Cerebellum (tissue), 4 donors: ENCODE measurements at places on chromosomes 2 and 18. TPM values are rescaled to one million over a fixed set of nuclear protein-coding genes. Genes with fewer than 3 reads are reported as not detected.

DNA sequence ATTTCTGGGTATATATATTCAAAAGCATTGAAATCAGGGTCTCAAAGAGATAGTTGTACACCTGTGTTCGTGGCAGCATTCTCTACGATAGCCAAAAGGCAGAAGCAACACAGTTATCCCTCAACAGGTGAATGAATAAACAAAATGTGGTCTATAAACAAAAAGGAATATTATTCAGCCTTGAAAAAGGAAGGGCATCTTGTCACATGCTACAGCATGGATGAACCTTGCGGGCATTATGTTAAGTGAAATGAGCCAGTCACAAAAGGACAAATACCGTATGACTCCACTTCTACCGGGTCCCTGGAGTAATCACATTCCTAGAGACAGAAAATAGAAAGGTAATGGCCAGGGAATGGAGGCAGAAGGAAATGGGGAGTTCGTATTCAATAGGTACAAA lies 228.8 kb downstream of the SH3BP4 start:
- no peak for DNase-seq

DNA sequence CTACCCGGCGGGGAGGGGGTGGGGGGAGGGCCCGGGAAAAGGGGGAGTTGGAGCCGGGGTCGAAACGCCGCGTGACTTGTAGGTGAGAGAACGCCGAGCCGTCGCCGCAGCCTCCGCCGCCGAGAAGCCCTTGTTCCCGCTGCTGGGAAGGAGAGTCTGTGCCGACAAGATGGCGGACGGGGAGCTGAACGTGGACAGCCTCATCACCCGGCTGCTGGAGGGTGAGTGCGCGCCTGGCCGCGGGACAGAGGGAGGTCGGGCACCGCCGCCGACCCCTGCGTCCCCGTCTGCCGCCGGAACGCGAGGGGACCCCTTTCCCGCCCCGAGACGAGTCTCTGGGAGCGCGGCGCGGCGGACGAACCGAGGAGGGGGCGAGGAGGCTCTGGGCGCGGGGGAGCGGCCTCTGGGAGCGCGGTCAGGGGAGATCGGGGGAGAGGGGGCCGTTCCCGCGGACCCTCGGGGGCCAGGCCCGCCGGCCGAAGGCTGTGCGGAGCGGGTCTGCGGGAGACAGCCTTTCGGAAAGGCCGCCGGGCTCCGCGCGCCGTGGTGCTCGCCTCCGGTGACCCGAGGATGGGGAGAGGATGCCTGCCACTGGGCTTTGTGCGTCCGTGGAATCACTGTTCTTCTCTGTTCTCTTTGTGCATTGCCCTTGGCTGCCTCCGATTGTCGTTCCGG lies 463 bp downstream of the PPP1CB start:
- DNase-seq = peak; percentile 53

- peak; percentile 28 for DNase-seq
Observed at GRCh38 chr2:42567806-42568400, 529 bp upstream of the MTA3 start.

GRCh38 chr2:205177546-205177945 lies 504.8 kb upstream of the NRP2 start:
- DNase-seq = no peak

DNA sequence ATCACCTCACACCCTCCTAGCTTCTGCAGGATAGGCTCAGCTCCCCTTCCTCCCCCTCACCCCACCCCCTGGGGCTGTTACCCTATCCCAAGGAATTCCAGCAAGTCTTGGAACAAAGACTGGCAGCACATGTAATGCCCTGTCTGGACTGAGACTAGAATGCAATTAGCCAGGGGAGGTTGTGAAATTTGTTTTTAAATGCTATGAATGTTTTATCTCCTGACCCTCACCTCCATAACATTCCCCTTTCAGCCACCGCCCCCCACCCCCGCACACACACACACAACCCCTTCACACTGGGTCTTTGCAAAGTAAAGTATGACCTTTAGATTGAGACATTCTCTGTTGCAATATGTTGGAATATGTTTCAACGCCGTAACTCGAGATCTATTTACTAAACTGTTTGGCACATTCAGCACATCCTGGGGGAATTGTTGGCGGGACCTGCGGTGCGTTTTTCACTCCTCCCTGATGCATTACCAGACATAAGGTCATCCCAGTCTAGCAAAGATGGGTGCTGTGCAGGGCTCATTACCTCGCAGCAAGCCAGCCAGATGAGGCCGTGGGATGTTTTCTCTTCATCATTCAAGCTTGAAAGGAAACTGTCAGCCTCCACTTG lies 290.7 kb upstream of the SLC14A2 start:
- no peak for DNase-seq

- no peak for DNase-seq
Observed at GRCh38 chr2:39898934-39899333, 119.9 kb upstream of the THUMPD2 start.

- DNase-seq = no peak
Observed at GRCh38 chr18:32511147-32511546, 40.5 kb upstream of the GAREM1 start.

DNA sequence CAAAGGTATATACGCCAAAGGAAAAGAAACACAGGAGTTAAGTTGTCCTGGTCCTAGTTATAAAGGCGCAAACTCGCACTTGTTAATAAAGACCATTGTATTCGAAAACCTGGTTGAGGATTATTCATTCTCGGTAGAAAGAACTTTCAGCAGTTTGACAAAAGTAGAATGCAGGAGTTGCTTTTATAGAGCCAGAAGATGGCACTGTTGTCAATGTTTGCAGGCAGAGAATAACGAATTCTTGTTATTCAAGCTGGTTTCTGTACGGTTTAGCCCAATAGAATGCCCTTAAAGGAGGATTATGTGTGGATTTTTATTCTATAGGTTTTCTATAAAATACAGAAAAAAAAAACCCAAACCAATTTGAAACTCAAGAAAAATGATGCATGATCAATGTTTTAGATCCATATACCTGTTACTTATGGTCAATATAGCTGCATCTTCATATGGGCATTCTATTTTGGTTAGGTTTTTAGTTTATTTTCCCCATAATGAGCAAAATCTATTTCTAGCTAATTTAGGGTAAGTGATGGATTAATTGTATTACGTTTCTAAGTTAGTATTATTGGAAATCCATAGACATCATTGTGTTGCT lies 510.3 kb downstream of the PLCL1 start:
- DNase-seq = peak; percentile 23

DNA sequence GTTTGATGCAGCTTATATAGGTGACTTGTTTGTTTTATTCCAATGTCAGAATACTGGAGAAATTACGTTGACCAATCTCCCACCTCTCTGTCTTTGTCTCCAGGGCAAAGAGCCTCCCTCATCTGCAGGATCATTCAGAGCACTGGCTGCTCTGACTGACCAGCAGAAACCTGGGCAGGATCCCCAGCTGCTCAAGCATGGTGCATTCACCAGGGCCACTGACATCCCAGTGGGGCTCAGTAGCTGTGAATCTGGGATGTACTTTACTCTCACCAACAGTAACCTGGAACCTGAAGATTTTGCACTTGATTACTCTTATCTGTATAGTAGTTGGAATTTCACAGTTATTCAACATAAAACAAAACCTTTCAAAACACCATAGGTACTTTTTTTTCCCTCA lies 235.9 kb downstream of the ANKRD36 start:
- DNase-seq = no peak

The SPOPL gene
- 22.5 TPM for total RNA-seq

The HPCAL1 gene
- 40.8 TPM for total RNA-seq

The FLACC1 gene
- total RNA-seq = 3.7 TPM

The RNF138 gene
- 47.6 TPM for total RNA-seq

The SRD5A2 gene
- total RNA-seq = 0.18 TPM

The RAD51AP2 gene
- 0.54 TPM for total RNA-seq

The POTEC gene
- total RNA-seq = 0.09 TPM
